Epithelial cell of esophagus (primary cell): ENCODE measurements at places on chromosomes 3 and 15.

- DNase-seq, result no peak
These were observed 18.3 kb upstream of the NUDT16 start for GRCh38 chr3:131363275-131363674.

GRCh38 chr15:70596354-70597055 is 166.9 kb downstream of the UACA start:
- DNase-seq, result peak; percentile 84

- DNase-seq, result no peak
These were observed 223.7 kb downstream of the PDCD6IP start for GRCh38 chr3:34022147-34022546.

GRCh38 chr3:36738702-36739101 is 25.7 kb downstream of the DCLK3 start:
- no peak for DNase-seq

GRCh38 chr3:131082871-131083863 is 56.5 kb downstream of the NEK11 start:
- DNase-seq, result no peak

GRCh38 chr3:133049491-133049890 is 11.3 kb downstream of the TMEM108 start:
- no peak for DNase-seq

DNA sequence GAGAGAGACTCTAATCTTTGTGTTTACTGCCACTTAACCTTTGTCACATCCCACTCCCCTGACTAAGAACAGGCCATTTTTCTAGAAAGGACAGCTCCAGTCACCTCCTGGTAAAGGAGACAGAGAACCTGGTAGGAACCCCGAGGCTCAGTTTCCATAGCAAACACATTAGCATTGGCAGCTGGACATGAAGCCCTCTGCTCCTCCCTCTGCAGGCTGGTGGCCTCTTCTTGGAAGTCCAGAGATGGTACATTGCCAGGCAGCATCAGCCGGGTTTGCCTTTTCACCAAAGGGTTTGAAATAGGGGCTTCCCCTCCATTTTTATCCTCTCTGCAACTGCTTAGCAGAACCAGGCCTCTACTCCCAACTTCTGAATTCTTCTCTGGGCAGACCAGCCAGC is 213.4 kb upstream of the SEMA6D start:
- DNase-seq, result no peak

- no peak for DNase-seq
These were observed 753.4 kb downstream of the FHIT start for GRCh38 chr3:60497902-60498301.

DNA sequence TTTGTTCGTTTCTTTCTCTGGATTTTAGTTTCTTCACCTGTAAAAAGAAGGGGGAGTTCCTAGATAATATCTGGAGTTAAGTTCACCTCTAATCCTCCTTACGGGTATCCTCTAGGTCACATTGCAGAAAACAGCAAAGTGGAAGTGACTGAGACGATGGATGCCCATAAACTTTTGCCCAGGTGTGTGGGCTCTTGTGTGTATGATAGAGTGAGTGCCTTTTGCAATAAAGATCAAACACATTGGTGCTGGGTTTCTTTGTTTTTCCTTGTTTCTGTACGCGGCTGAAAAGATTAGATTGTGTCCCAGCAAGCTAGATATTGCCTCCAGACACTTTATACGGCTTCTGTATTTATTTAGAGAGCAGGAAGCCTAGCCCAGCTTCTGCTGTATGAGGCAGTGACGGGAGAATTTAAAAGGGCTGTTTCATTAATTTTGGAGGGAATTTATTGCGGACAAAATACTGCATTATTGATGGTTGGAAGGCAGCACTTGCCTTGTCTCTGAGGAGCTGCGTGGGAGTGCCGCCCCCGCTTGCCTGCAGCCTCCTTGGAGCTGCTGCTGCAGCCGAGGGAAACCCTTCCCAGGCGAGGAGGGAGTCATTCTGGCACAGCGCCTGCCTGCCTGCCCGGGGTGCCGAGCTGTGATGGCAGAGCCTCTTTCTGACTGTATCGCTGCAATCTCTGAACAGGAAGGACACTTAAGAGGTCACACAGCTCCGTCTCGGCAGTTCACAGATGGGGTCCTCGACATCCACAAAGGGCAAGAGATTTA is 38.5 kb downstream of the PYDC2 start:
- peak; percentile 78 for DNase-seq

GRCh38 chr3:123706871-123707270 is 122.0 kb upstream of the HACD2 start:
- DNase-seq, result peak; percentile 20

GRCh38 chr3:133834621-133835417 is 29.2 kb downstream of the SRPRB start:
- DNase-seq, result no peak

GRCh38 chr3:123559040-123559861 is 25.6 kb downstream of the HACD2 start:
- peak; percentile 61 for DNase-seq

DNA sequence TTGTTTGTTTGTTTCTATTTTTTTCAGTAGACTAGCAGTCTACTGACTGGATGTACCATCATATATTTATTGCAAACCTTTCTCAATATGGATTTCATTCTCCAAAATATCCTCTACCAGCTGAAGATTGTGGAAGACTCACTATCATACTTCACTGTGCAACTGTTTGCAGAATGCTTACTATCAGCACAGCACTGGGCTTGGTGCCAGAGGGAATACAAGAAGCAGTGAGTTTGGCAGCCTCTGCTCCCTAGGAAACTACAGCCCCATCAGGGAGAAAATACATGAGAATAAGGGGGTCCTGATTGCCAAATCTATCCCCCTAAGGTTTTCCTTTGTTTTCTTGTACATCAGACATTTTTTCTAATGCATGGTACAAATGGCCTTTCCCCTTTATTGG is 27.5 kb downstream of the AQP9 start:
- DNase-seq, result peak; percentile 19

DNA sequence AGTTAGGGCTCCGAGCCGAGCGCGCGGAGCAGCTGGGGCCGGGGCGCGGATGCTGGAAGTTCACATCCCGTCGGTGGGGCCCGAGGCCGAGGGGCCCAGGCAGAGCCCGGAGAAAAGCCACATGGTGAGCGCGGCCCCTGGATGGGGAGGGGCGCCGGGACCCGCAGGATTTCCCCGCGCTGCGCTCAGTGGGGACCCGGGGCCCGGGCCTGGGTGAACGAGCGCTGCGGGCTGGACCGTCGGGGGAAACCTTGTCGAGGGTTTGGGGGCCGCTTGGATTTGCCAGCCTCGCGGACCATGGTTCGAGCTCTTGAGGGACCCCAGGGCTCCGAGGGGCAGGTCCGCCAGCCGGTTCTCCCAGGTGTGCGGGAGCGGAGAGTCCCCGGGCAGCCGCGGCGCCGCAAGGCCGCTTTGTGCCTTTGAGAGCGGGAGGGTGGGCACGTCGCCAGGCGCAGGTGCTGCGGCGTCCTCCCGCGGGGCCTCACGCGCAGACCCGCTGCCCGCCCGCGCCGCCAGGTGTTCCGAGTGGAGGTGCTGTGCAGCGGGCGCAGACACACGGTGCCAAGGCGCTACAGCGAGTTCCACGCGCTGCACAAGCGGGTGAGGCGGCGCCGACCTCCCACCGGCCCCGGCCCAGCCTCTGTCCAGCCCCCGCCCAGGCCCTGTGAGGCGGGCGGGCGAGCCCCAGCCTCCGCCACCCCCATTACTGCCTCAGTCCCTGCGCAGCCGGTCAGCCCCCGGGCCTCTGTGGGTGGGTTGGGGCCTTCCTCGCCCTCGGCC is at the start of gene SNX22:
Gene SNX22 (plus strand): TSS at position 5 of the 780 bp plus-strand sequence. CDS start 45 bp downstream, at position 50.
- DNase-seq, result peak; percentile 13

DNA sequence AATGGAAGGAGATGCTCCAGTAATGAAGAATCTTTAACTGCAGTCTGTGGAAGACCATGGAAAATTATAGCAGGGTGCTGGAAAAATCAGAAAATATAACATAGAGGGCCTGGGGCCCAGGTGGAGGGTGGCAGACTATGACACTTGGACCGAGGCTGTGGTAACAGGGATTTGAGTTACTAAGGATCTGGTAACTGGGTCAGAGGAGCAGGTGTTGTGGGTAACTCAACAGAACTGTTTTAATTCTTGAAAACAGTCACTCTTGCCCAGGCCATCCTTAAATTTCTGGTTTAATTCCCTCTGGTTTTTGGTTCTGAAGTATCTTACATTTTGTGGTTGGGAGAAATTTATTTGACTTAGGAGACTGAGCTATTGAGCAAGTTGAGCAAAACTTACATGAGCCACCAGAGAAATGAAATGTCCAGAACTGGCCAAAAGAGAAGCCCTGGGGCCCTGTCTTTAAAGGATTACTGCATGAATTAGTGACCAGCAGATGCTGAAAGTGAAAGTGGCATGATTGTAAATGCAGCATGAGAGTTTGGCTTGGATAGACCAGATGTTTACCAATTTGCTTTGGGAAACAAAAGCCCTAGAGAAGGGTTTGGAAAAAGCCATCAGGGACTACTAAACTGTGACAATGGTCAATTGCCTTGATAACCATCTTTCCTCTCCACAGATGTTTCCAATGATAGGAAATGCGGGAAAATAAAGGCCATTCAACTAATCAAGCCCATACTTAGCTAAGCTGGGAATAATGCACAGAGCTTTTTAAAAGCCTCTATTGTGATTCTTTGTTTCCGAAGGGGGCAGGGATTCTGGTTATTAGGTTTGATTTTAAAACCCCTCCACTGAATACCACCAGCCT is 374.9 kb upstream of the TGFBR2 start:
- DNase-seq, result no peak

GRCh38 chr3:40216471-40216870 is 93.0 kb upstream of the EIF1B start:
- DNase-seq, result no peak

GRCh38 chr15:35298509-35298908 is 213.4 kb upstream of the NANOGP8 start:
- DNase-seq, result no peak

DNA sequence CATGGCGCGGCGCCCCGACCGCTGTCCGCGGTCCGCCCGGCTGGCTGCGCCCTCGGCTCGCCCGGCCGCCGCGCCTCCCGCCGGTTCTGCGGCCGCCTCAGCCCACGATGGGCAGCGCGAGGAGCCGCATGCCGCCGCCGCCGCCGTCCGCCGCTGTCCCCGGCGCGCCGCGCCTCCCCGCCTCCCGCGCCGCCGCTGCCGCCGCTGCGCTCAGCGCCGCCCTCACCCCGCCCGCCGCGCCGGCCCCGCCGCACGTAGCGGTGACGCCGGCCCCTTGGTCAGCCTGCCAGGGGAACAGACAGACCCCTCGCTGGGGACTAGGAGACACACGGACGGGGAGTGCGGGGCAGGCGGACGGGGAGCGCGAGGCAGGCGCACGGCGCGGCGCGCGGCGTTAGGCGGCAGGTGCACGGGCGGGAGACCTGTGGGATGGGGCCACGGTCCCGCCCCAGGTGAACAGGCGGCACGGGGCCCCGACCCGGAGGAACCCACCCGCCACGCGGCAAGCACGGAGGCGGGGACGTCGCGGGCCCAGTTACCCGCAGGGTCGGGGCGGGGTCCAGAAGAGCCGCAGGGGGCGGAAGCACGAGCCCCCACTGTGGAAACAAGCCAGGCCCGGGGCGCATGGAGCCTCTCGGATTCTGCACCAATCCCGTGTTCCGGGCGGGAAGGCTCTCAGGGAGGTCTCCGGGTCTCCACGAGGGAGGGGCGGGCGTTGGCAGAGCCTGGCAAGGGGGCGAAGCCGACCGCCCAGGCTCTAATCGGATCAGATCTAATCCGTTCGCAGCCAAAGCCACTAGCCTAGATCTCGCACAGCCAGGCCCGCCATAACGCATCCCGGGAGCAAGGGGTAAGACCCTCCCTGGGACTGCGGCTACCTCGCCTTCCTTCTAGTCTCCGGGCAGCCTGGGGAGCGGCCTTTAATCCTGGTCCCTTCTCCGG is at the start of gene CSPG5:
Gene CSPG5 (minus strand): TSS at position 175 of the 942 bp plus-strand sequence. CDS start 172 bp downstream, at position 3.
- DNase-seq, result peak; percentile 15

GRCh38 chr3:149374391-149374790 is 3.1 kb downstream of the TM4SF1 start:
- DNase-seq, result no peak

DNA sequence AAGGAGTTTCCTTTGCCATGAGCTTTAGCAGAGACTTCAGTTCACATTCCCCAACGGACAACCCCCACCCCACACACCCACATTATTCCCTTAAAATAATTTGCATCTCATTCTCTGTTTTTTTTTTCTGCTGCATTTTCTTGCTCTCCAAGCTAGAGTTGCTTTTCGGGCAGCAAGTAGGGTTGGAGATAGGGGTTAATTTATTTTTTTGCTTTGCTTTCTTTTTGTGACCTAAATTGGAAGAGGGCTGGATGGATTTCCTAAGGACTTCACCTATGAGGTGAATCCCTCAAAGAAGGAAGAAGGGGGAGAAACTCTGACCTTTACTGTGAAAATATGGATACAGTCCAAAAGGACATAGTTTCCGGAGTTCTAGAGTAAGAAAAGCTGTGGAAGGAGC is 6.6 kb downstream of the SOX2 start:
- no peak for DNase-seq

DNA sequence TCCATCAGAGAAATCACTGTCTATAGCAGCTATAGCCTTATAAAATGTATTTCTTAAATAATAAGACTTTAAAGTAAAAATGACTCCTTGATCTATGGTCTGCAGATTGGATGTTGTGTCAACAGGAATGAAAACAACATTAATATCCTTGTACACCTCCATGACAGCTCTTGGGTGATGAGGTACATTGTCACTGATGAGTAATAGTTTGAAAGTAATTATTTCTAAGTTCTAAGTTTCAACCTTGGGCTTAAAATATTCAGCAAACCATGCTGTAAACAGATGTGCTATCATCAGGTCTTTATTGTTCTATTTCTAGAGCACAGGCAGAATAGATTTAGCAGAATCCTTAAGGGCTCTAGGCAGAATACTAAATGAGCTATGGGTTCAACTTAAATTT is 568.2 kb upstream of the BCHE start:
- peak; percentile 11 for DNase-seq

DNA sequence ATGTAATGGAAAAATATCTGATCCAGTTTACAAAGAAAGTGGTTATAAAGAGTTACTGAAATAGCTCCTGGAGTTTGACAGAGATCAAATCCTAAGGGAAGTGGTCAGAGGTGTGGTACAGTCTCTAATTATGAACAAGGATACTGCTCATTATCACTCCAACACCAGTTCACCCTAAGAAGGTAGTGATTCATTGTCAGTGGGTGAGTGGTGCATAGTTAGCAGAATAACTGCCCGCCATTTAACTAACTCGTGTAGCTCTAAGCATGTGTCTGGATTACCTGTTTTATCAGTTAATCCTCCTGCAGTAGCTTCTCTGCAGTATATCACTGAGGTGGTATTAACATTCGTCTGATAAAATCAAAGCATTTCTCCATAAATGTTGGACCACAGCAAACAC is 700.1 kb downstream of the NLGN1 start:
- peak; percentile 2 for DNase-seq

DNA sequence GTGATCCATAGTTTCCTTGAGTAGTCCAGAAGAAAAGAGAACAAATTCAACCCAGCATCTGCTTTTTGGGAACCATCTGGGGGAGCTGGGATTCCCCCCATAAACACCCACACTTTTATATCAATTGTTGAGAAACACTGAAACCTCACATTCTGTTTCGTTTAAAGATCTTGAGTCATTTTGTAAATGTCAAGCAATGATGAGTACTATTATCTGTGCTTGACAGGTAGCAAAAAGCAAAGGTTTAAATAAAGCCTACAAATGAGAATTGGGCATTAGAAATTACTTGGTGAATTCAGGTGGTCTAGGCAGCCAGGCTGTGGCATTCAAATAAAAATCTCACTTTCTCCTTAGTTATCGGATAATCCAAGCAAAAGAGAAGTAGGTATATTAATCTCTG is 75.7 kb downstream of the TMEM266 start:
- DNase-seq, result no peak

- DNase-seq, result no peak
These were observed 54.7 kb upstream of the CTNNB1 start for GRCh38 chr3:41144631-41145030.
